Right cardiac atrium (tissue), 5 donors: ENCODE measurements at places on chromosomes 7 and 10.
A peak's percentile ranks its signal among the peaks of the same experiment; 100 is the strongest.

GRCh38 chr10:27714349-27714748 is 31.3 kb downstream of the MKX start:
- DNase-seq, result no peak

DNA sequence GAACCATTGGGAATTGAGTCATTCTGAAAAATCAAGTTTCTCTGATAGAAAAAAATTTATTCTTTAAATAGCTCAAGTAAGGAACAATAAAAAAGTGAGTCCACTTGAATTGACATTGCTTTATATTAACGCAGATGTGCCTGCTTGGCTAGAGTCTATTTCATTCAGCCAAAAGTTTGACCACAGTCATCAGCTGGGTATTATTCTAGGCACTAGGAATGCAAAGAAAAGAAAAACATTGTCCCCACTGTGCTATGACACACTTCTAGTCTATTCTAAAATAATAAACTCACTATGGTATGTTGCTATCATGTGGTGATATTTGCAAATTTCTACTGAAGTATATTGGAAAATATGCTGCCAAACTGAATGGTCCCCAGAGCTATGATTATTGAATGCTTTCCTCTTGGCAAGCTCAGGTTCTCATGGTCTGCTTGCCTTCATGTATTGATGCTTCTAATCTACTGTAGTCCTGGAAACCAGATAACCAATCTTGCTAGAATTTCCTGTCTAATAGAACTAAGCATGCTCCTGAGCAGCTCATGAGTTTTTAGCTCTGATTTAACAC is 8.3 kb downstream of the SFRP4 start:
- no peak for DNase-seq

GRCh38 chr7:11300241-11300640 is 326.6 kb downstream of the PHF14 start:
- no peak for DNase-seq

- DNase-seq, result no peak
Observed at GRCh38 chr10:125340903-125341302, 180.5 kb upstream of the CTBP2 start.

- peak; percentile 39 for DNase-seq
Observed at GRCh38 chr10:43076876-43077420, at the start of gene RET. Gene RET (plus strand): TSS chr10:43077069. CDS start chr10:43077259, 190 bp downstream.

DNA sequence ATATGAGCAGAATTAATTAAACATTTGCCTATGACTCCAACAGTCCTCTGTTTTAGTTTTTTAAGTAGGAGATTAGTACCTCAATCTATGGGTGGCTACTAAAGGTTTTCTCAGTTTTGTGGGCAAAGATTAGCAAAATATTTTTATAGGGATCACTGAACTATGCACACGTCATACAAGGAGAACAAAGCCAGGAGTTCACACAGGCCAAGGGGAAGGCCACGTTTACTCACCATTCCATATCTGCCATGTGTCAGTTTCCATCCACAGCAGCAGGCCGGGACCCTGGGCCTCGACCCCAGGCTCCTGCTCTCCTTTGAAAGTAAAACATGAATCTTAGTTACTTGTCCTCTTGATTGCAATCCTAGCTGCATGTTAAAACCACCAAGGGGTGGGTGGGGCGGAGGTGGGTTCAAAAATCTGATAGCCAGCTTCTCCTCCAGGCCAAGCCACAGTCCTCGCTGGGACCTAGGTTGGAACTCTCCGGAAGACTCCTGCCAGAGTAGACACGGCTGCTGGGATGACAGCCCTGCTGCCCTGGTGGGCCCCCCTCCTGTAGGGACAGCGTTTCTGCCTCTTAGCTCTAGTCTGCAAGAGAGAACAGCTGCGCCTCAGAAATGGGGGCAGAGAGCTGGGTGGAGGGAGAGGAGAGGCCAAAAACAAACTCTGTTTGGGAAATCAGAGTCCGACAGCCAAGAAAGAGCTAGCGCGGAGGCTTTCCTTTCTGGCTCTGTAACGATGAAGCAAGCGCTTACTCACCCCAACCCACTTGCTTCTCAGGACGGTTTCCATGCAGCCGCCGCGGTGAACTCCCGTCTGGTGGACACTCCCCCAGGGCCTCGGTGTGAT is 35.6 kb downstream of the PITRM1 start:
- DNase-seq, result peak; percentile 76

GRCh38 chr10:78557433-78557925 is 511.3 kb upstream of the ZMIZ1 start:
- DNase-seq, result no peak

GRCh38 chr7:70630818-70631457 is 501.0 kb upstream of the GALNT17 start:
- DNase-seq, result peak; percentile 72

DNA sequence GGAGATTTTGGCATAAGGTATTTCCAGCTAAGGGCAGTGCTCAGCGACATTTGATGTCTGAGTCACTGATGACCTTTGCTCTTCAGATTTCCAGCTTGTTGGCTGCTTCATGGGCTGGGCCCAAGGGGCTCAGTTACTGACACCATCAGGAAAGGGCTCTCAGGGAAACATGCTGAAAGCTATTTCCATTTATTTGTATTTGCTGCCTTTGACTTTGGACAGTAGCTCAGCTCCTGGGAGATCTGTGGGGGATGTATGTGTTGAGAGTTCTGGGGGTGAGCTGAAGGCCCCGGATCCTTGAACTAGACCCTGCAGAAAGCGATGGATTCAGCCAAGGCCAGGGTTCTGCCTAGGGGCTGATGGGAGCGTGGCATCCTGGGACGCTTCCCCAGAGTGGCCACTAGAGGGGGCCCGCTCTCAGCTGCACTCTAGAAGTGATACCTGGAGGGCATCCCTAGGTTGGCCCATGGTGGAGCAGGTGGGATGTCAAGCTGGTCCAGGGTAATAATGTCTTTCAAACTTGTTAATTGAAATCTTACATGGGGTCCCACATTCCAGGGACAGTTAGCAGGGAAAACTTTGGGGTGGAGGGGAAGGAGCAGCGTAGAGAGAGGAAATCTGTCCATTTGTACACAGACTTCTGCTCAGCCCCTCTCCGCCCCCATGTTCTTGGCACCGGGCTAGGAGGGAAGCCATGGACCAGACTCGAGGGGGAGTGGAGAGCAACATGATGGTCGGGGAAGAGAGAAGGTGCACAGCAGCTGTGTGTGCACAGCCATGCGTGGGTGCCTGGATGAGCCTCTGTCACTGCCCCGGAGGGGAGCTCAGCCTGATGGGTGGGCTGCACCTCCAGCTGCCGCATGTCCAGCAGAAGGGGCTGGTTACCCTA is 3.0 kb upstream of the BTBD16 start:
- peak; percentile 48 for DNase-seq

- no peak for DNase-seq
Observed at GRCh38 chr10:59770689-59771088, 17.4 kb upstream of the MRLN start.

- DNase-seq, result peak; percentile 59
Observed at GRCh38 chr10:129891806-129892205, 72.3 kb downstream of the EBF3 start.

GRCh38 chr7:151704960-151705635 is 171.8 kb downstream of the PRKAG2 start:
- DNase-seq, result no peak

GRCh38 chr7:104550362-104550761 is 222.0 kb downstream of the LHFPL3 start:
- DNase-seq, result no peak

DNA sequence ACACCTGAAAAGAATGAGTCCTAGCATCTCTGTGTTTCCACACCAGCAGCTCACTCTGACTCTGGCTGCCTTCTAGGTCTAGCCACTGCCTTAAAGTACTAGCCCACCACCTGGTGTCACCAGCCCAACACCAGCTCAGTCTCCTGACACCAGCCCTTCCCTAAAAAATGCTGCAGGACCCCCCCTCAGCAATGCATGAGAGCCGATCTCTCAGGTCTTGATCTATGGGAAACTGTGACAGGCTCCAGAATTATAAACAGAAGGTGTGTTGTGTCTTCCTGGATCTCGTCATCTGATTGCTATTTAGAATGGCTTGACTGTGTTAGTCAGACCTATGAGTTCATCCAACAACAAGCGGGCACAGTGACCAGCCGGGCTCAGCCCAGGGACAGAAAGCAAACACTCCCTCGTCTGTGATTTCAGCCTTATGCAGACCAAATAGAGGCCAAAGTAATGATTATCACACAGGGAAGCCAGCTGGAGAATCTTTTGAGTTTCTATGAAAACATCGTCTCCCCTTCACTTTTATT is 66.6 kb downstream of the CUBN start:
- DNase-seq, result peak; percentile 42

DNA sequence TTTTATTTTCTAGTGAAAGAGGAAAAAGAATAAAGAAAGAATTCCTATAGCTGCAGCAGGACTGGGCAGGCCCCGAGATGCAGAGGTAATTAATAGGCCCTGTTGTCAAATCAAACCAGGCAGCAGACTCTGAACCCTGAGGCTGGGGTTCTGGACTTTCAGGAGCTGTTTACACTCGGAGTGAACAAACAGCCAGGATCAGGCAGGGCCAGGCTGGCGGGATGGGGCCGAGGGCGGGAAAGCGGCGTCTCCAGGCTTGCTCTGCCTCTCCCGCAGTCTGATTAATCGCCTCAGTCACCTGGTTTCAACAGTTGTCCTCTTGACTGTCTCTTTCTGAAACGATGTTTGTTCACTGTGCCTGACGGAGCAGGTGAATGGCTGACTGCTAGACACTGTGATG is 675.4 kb upstream of the FOXK1 start:
- no peak for DNase-seq

DNA sequence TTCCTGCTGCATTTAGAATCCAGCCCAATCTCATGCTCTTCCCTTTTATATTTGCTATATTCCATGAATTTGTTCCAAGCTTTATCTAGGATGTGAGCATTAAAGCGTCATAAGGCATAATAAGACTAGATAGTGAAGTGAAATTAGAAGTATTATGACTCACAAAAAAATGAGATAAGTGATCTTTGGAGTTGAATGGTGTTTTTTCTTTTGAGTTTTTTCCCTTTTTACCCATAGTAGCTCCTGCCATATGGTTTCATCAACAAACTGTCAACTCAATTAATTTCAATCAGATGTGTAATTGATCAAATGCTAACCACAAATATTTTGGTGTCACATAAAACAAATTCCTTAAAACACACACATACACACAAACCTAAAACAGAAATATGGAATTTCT is 17.0 kb downstream of the KLHDC10 start:
- DNase-seq, result no peak

DNA sequence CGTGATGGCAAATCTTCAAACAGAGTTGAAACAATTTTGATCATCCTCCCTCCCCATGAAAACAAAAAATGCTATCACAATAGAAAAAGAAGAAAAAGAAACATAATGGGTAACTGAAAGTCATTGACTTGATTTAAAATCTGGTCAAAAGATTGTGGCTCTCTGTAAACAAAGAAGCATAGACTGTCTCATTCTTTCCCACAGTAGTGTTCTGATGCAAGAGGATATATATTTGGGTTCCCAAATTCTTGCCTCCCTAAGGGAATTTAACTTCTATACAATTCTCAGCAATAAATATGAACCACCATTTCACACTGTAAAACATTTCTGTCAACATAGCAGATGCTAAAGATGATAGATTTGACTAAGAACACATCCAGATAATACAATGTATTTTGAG is 32.8 kb upstream of the MEOX2 start:
- DNase-seq, result no peak

GRCh38 chr10:28980264-28980663 is 302.9 kb downstream of the BAMBI start:
- DNase-seq, result no peak

GRCh38 chr10:96641396-96642295 is 54.8 kb upstream of the TM9SF3 start:
- no peak for DNase-seq

DNA sequence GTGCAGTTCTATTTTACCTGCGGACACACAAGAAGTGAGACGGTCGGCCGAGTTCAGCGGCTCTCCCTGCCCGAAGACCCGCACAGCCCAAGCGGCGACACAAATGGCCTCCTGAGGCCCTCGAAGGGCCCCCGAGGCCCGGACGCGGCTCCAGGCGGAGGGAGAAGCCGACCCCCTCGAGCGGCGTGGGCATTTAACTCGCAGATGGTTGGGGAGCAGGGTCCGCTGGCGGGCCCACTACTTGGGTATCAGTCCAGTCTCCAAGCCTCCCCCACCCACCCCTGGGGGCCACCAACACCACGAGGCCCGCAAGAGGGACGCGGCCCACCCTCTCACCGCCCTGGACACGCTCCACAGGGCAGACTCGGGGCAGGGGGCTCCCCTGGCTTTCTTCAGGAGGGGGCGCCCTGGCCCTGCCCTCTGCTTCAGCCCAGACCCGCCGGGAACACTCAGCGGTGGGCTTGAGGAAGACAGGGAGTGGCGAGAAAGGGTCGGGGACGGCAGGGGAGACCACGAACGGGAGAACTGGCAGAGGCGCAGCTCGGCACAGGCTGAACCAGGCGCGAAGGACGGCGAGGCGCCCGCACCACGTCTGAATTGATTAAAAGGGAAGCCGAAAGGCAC is 1.7 kb downstream of the IGF2BP3 start:
- DNase-seq, result peak; percentile 42

GRCh38 chr10:106967452-106967851 is 197.1 kb downstream of the SORCS1 start:
- no peak for DNase-seq

- no peak for DNase-seq
Observed at GRCh38 chr10:86497621-86498020, 24.0 kb downstream of the WAPL start.

GRCh38 chr7:151827620-151828019 is 49.3 kb downstream of the PRKAG2 start:
- DNase-seq, result no peak

DNA sequence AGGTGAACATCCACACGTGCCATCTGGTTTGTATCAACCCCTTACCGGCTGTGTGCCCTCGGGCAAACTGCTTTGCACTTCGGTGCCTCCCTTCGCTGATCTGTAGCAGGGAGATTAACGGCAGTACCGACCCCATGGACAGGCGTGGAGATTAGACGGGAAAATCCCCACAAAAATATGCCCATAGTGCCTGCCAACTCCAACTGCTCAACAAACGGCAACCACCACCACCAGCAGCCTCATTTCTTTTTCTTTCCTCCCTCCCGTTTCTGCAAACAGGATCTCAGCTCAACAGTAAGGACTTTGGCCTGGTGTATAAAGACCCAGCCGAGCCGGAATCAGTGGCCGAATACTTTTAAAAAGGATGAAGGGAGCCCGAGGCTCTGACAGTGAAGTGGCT is 31.0 kb downstream of the CHST15 start:
- no peak for DNase-seq

DNA sequence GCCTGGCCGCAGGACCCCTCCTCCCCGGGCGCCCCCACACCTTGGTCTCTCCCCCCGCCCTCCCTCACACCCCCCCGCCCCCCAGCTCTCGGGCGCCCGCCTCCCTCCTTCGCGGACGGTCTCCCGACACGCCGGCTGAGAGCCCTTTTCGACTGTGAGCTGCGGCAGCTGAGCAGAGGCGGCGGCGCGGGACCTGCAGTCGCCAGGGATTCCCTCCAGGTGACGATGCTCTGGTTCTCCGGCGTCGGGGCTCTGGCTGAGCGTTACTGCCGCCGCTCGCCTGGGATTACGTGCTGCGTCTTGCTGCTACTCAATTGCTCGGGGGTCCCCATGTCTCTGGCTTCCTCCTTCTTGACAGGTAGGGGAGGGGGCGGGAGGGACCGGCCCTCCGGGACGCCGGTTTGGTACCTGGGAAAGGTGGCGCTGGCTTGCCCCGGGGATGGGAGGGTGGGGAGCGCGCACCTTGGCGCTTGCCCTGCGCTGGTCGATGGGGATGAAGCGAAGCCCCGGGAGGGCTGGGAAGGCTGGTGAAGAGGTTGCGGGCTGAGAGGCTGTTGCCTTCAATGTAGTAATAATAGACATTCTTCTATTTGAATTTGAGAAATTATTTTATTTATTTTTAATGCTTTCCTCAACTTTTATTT is at the start of gene BMPER:
BMPER (plus strand) TSS at position 151 of the 644 bp plus-strand sequence; CDS start at position 226, 75 bp downstream.
- peak; percentile 64 for DNase-seq

- DNase-seq, result peak; percentile 31
Observed at GRCh38 chr7:114921631-114922025, 266 bp upstream of the MDFIC start.

- DNase-seq, result no peak
Observed at GRCh38 chr7:8254667-8255066, 7.3 kb downstream of the ICA1 start.
